EL (cell line): ENCODE measurements at places on chromosomes 1 and 21.

DNA sequence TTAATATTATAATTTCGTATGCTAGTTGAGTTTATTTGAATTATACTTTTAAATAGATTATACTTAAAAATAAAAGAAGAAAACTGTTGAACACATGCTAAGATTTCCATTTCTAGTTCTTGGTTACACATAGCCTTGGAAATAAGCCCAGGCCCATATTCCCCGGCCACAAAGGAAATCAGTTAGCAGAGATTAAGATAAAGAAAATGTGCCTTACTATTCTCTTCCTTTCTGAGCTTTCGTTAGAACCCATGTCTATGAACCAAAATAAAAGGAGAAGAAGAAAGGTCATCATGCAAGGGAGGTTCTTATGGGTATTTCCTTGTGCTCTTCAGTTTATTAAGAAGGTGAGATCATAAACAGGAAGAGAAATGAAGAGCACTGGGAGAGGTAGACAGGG lies 32.3 kb upstream of the CRP start:
- no peak for DNase-seq

DNA sequence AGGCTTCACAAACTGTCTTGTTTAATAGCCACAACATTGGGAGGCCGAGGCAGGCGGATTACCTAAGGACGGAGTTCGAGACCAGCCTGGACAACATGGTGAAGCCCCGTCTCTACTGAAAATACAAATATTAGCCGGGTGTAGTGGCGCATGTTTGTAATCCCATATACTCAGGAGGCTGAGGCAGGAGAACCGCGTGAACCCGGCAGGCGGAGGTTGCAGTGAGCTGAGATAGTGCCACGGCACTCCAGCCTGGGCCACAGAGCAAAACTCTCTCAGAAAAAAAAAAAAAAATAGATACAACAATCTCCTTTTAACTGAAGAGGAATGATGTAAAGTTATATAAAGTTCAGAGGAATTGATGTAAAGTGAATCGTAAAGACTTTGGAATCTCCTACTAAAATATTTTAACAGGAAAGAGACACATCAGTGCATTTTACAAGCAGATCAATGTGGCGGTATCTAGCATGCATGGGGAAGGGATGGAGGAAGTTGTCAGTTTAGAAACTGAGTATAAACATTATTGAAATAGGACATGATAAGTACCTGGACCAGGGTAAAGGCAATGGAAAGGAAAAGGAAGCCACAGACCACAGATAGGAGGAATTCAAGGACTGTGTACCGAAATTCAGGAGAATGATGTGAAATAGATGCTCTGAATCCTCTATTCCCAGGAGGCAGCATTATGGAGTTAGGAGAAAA lies 41.5 kb downstream of the PTPRC start:
- DNase-seq, result no peak

DNA sequence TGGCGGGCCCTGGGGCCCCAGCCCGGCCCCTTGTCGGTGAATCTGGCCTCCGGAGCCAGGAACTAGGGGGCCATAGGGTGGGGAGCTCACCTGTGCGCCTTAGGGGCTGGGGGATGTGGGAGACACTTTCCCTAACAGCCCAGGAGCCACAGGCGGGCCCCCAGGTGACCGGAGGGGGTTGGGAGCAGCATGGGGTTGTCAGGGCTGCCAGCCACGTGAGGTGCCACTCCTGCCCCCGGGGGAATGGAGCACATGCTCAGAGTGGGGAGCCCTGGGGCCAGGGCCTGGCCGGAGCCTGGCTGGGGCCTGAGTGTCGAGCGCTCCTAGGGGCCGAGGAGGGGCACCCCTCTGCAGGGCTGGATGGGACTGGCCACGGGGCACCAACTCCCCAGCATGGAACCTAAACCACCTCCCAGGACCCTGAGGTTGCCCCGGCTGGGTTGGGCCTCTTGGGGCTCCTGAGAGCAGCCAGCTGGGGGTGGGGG lies 19.9 kb downstream of the PRXL2B start:
- no peak for DNase-seq

GRCh38 chr1:2288816-2289536 lies 60.9 kb downstream of the SKI start:
- no peak for DNase-seq

- DNase-seq, result peak; percentile 94
These were observed 191.9 kb downstream of the AK5 start for GRCh38 chr1:77473690-77474089.

- DNase-seq, result no peak
These were observed 11.0 kb upstream of the GPR88 start for GRCh38 chr1:100526894-100527293.

DNA sequence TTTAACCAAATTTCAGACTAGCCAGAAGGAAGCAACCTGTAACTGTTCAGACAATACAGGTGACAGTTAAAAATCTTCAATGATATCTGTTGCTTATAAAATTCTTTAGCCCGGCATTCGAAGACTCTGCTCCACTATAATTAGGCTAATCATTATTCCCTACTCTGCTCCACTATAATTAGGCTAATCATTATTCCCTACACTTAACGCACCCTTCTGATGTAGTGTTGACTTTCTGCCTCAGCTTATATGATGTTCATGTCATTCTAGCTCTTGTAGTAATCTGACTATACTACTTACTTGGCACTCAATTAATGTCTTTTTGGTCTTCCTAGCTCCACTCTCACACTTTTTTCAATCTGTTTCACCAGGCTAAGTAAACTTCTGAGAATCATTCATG lies 13.3 kb downstream of the TESK2 start:
- DNase-seq, result no peak

- DNase-seq, result peak; percentile 23
These were observed 17.0 kb upstream of the PIGC start for GRCh38 chr1:172460887-172461315.

DNA sequence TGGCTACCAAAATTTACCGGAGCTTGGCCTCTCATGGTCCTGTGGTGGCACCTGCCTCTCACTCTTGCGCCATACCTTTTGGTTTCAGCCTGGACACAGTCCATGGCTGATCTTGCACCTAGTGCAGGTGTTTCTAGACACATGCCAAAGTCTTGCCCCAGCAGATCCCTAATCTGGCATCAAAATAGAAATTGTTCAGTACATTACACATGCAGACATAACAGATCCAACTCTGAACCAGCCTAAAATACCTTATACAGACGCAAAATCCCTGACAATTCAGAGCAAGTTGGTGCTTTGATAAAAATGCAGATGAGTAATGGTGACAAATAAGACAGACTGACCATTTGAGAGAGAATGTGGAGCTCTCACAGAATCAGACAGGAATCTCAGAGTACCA lies 44.1 kb downstream of the NGF start:
- peak; percentile 38 for DNase-seq

DNA sequence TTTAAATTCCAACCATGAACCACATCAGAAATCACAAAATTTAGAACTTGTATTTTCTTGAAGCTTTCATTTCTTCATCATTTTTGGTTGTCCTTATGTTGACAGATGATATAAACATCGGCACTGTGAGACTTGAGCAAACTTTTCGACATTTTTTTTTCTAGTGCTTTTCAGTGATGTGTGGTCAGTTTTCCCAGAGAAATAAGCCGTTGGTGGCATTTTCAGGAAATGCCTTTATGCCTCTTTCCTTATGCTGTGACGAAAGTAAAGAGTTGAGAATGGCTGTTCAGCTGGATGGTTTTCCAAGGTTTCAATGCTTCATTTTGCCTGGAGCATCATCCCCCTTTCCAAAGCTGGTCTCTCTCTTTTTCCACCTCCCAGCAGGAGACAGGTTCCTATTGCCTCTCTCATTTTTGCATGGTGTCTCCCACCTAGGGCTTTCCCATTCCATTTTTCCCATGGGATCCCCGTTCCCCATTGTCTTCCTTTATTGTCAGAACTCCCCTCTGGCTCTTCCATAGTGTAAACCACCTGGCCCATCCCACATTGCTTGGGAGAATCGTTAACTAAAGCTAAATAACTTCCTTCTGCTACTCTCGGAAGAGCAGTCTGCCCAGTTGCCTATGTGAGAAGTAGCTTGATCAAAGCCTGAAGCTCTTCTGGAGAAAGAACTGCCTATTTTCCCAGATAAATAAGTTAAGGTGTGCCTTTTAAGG lies 61.4 kb upstream of the DYNLT5 start:
- no peak for DNase-seq

DNA sequence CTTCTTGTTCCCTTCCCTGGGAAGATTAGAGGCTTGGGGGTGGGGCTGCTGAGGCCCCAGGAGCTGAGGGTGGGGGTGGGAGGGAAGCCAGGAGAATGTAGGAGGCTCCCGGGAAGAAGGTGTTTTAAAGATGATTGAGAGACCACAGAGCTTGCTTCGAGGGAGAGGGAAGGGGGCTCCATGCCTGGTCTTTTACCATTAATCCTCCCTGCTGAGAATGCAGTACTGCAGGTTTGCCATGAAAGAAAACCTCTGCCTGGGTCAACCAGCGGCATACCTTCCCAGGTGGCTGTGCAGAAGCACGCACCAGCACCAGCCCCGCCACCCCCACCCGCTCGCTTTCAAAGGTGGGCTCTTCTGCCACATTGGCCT lies 15.4 kb downstream of the ABCA4 start:
- DNase-seq, result no peak

GRCh38 chr1:169680377-169681019 lies 30.9 kb downstream of the SELL start:
- no peak for DNase-seq

DNA sequence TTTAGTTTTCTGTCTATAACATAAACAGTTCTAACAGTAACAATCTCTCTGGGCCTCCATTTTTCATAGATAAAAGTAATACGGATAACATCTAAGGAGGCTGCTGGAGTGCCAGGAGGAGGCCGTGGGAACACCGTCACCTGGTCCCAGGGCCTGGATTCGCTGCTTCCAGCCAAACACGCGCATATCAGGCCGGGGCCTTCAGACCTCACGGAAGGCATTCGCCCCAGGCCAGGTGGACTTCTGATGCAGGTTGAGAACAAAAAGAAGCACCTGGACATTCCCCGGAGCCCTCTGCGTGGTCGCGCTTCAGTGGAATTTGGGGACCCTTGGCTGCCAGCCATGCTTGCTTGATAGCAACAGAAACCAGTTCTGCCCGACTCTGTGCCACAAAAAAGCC lies 113.1 kb upstream of the GUCA2B start:
- DNase-seq, result no peak

- DNase-seq, result no peak
These were observed 103.0 kb downstream of the SSBP3 start for GRCh38 chr1:54302951-54303843.

GRCh38 chr1:27122652-27123051 lies 32.3 kb downstream of the SLC9A1 start:
- peak; percentile 83 for DNase-seq

- DNase-seq, result no peak
These were observed 72.1 kb downstream of the SKI start for GRCh38 chr1:2300004-2300771.

DNA sequence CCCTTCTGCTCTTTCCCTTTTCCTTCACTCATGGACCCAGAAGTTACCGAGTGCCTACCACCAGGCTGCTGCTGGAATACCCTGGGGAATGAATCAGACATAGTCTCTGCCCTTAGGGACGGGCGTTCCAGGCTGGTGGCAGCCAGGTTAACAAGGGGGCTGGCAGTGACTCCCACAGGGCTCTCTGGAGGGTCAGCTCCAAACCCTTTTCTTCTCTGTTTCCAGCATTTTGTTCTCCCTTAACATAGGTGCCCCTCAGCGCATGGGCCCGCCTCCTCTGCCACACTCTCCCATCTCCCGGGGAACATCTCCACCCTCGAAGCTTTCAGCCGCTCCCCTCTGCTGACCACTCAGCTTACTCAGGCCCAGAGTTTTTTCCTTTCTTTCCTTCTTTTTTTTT lies 62.9 kb upstream of the LRP8 start:
- no peak for DNase-seq

DNA sequence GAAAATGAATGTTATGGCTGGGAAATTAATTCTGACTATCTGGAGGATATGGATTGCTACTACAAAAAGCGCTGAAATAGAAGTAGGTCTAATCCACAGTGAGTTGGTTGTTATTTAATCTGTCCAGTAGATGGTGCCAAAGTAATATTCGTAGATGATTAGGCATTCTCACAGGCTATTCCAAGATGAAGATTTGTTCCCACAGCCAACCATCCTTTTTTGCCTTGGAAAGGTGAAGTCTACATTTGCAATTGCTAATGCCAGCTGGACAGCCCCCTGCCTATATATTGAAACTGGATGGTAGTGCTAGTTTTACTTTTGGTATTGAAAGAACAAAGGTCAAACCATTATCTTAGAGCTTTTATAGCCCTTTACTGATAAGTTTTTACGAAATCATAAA lies 43.8 kb downstream of the RBM11 start:
- peak; percentile 24 for DNase-seq

DNA sequence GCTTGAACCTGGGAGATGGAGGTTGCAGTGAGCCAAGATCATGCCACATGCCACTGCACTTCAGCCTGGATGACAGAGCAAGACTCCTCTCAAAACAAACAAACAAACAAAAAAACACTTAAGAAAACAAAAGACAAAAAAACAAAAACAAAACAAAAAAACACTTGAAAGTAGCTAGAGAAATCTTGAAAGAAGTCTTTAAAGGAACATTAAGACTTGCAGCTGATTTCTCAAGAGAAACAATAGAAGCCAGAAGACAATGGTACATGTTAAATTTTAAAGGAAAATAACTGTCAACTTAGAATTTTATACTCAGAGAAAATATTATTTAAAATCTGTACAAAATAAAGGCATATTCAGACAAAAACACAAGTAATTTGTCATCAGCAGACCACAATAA lies 71.3 kb downstream of the HLX start:
- DNase-seq, result no peak

GRCh38 chr1:211484755-211485479 lies 7.0 kb downstream of the RD3 start:
- no peak for DNase-seq

DNA sequence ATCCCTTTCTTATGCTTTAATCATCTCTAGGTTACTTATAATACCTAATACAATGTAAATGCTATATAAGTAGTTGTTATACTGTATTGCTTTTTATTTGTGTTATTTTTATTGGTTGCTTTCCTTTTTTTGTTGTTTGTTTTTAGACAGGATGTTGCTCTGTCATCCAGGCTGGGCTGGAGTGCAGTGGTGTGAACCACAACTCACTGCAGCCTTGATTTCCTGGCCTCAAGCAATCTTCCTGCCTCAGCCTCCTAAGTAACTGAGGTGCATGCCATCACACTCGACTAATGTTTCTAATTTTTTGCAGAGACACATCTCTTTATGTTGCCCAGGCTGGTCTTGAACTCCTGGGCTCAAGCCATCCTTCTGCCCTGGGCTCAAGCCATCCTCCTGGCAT lies 26.9 kb downstream of the KRTAP19-8 start:
- DNase-seq, result no peak

GRCh38 chr1:30787856-30788495 lies 30.4 kb upstream of the LAPTM5 start:
- no peak for DNase-seq

DNA sequence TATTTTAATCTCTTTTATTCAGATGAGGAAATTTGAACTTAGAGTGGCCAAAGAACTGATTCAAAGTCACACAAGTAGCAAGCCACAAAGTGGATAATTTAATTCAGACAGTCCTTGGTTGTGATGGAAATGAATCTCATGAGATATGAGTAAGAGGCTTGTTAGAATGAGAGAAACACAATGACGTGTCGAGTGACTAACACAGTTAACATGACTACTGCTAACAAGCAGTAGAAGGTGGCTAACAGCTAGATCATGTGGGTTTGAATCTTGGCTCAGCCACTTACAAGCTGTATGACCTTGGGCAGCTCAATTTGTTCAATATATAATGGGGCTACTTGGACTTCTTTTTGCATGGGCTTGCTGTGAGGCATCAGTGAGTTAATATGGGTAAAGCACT lies 104.5 kb upstream of the LMO4 start:
- peak; percentile 96 for DNase-seq

GRCh38 chr1:4600615-4601460 lies 53.6 kb upstream of the AJAP1 start:
- no peak for DNase-seq
